Subcutaneous adipose tissue (tissue), 4 donors: ENCODE measurements at places on chromosomes 12 and 14. TPM values are rescaled to one million over a fixed set of nuclear protein-coding genes. Genes with fewer than 3 reads are reported as not detected.

Gene TMEM119
- 20.5 TPM for total RNA-seq

Gene GZMB
- total RNA-seq, result 0.66 TPM

Gene TAS2R19
- total RNA-seq, result 6.2 TPM

Gene BTBD6
- 229 TPM for total RNA-seq

Gene ZBTB1
- 63.6 TPM for total RNA-seq

Gene TRHDE
- 17.7 TPM for total RNA-seq

Gene MTA1
- 34.3 TPM for total RNA-seq

Gene RNU4-1
- total RNA-seq, result under 0.01 TPM

Gene CARMIL3
- total RNA-seq, result 0.17 TPM

Gene IL26
- not detected for total RNA-seq

Gene CPNE6
- not detected for total RNA-seq

Gene KLRC3
- not detected for total RNA-seq

Gene SLC5A8
- total RNA-seq, result not detected

Gene NEUROD4
- total RNA-seq, result not detected
